Muscle of back (tissue), 13 donors: ENCODE measurements at places on chromosomes 11 and 22. TPM values are rescaled to one million over a fixed set of nuclear protein-coding genes. Genes with fewer than 3 reads are reported as not detected.
A peak's percentile ranks its signal among the peaks of the same experiment; 100 is the strongest.

DNA sequence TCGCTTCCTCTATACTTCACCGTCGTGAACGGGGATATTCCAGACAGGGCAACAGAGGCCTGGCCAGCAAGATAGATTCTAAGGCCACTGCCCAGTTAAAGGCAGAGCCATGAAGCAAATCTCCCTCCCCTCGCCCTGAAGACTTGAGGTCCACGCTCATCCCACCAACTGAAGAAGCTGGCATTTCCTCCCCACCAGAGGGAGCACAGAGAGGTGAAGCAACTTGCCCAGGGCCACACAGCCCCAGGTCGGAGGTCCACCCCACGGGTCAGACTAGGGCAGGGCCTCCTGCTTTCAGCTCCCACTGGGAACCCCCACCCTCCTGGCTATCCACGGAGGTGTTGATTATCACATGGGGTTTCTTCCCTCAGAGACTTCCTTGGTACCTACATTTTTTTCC lies 27.4 kb downstream of the MN1 start:
- no peak for DNase-seq

- peak; percentile 96 for DNase-seq
Measured at GRCh38 chr11:57427727-57428082, 784 bp upstream of the SLC43A3 start.

DNA sequence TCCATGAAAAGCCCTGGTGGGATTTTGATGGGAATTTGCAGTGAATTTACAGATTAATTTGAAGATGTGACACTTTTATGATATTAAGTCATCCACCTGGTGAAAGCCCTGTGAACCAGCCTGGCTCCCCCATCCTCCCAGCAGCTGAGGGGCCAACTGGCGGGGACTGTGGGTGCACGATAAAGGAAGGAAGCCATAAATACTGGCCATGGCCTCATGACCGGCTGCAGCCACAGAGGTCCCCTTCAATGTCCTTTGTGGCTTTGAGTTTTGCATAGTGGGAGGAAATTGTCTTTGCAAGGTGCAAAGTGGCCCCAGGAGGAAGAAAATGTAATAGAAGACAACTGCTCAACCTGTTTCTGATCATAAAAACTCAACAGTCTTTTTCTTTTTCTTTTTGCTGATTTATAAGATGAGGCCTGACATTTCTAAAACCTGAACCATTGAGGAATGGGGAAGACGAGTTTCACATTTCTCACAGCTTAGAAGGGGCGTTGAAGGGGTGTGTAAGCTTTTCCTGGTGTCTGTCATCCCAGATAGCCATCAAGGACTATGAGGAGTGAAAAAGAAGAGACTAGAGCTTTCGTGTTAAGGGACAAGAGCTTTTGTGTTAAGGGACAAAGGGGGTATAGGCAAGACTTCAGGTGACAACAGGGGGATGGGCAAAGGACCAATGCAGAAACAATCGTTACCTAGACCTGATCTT lies 6.3 kb upstream of the NDUFV1 start:
- no peak for DNase-seq

DNA sequence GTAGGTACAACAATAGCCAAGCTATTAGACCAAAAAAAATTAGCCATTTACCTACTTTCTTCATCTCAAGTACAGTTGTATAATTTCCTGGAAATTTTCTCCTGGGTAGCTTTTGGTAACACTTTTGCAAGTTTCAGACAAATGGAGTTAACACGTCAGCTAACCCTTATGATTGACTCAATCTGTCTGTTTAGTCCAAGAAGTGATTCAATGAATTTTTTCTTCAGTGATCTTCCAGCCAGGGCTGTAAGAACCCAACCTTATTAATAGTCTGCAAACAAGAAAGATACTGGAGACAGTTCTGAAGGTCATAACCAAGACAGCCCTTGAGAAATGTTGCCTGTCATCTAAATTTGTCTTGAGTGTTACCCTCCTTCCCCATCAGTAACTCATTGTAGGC lies 30.1 kb upstream of the FIBIN start:
- no peak for DNase-seq

The POLD3 gene
- 20.8 TPM for polyA plus RNA-seq

DNA sequence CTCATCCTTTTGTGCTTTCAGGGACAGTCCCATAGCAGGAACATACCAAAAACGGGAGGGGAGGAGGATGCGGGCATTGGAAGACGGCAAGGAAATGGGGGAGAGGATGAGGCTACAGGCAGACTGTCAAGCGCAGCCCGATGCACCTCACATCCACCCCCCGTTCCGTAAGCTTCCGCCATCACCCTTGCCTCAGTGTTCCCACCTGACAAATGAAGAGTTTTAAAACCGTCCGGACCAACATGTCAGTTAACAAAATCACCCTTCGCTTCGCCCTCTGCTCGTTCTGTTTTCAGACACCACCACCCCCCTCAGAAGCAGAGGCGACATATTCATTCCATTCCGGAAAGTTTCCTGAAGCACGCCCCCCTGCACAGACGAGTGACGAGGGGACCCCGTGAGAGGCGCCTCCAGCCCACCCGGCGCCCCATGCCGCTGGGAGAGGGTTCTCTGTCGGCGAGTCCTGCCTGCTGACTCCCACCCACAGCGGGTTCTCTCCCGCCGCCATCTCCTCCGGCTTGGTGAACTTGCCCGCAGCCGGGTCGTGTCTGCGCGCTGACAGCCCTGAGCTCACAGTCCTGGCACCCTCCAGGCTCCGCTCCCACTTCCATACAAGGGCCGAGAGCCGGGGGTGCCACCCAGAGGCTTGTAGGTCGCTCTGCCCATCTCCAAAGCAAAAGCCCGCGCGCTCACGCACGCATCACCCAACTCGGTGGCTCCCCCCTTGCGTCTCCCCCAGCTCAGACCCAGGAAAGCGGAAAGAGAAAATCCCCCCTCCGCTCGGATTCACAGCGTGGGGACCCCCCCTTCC lies 1.5 kb downstream of the IGSF9B start:
- no peak for DNase-seq

GRCh38 chr22:48748860-48749554 lies 1078.7 kb downstream of the BRD1 start:
- no peak for DNase-seq

DNA sequence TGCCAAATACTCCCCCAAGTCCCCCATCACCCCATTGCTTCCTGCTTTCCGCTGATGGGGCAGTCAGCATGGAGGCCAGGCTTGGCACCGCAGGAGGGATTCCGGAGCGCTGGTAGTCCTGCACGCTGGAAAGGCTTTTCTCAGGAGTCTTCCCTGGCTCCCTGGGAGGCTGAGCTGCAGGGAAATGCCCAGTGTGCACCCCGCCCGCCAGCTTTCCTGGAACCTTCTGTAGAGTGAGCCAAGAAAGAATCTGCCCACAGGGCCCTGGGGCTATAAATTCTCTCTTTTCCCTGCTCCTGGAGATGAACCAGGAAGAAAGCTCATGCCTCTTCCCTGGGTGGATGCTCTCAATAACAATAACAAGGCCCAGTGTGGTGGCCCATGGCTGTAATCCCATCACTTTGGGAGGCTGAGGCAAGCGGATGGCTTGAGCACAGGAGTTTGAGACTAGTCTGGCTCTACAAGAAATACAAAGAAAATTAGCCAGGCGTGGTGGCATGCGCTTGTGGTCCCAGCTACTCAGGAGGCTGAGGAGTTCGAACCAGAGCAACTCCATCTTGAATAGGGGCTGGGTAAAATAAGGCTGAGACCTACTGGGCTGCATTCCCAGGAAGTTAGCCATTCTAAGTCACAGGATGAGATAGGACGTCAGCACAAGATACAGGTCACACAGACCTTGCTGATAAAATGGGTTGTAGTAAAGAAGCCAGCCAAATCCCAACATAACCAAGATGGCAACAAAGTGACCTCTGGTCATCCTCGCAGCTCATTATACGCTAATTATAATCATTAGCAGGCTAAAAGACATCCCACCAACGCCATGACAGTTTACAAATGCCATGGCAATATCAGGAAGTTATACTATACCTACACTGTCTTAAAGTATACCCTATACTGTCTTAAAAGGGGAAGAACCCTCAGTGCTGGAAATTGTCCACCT lies 46.4 kb upstream of the FTH1 start:
- no peak for DNase-seq

The GDPD4 gene
- polyA plus RNA-seq = not detected

The KLHL35 gene
- polyA plus RNA-seq = 4.1 TPM

The IZUMO1R gene
- polyA plus RNA-seq = not detected

- peak; percentile 77 for DNase-seq
Measured at GRCh38 chr22:39316440-39317083, 2.9 kb downstream of the RPL3 start.

- no peak for DNase-seq
Measured at GRCh38 chr22:47191671-47192650, 429.5 kb downstream of the TBC1D22A start.

GRCh38 chr11:7208391-7208790 lies 43.3 kb upstream of the SYT9 start:
- DNase-seq = no peak

The SLC37A2 gene
- polyA plus RNA-seq = 2.8 TPM

GRCh38 chr11:33521384-33521783 lies 179.2 kb downstream of the C11orf91 start:
- DNase-seq = no peak

GRCh38 chr11:72815110-72815618 lies 953 bp downstream of the ATG16L2 start:
- DNase-seq = no peak

The CSF2RB gene
- 2.5 TPM for polyA plus RNA-seq

DNA sequence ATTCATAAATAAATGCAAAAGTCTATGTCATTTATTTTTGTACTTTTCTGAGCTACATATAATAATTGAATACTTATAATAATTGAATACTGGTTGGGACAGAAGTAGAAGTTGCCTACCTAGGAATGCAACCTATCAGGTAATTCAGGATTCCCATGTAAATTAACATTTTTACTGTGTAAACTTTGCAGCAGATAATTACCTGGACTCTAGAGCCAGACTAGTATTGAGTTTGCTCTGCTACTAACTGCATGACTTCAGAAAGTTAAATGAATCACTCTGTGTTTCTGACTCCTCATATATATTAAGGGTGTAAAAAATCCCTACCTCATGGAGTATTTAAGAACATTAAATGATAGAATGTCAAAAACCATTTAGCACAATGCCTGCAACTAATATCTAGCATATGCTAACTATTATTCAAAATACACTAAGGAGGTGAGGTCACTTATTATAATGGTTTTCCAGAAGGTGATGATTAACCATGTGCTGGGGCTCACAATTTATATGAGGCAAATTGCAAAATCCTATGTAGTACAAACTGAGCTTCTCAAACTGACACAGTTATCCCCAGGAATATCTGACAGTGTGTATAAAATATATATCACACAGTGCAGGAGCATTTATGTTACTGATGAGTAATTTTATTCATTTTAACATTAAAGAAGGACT lies 138.1 kb upstream of the ANO3 start:
- peak; percentile 77 for DNase-seq

- no peak for DNase-seq
Measured at GRCh38 chr11:35146074-35146521, 7.1 kb downstream of the CD44 start.

DNA sequence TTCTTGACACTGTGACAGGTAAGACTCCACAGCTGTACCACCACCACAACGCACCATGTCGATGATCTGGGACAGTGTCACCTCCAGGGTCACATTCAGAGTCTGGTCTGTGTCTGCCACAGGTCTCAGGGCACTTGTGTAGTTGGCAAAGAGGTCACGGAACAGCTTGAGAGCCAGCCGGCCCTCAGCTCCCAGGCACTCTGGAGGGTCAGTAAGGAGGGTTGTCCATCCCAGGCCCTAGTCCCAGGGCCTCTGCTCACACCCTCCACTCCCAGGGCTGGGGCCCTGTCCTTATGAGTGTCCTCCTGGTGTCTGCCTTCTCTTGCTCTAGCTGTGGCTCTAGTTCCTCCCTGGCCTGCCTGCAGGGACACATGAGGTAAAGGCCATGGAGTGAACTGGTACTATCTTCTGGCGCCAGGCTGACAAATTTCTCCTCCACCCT lies 1.4 kb downstream of the CHRNA10 start:
- DNase-seq = no peak

- DNase-seq = peak; percentile 61
Measured at GRCh38 chr11:116224154-116224888, 548.5 kb downstream of the BUD13 start.

The PLAAT5 gene
- 4.1 TPM for polyA plus RNA-seq

GRCh38 chr11:65424205-65425104 lies 1.9 kb downstream of the NEAT1 start:
- DNase-seq = no peak

- no peak for DNase-seq
Measured at GRCh38 chr11:12626616-12627015, 47.6 kb upstream of the TEAD1 start.

GRCh38 chr11:102733232-102733875 lies 8.6 kb upstream of the MMP8 start:
- peak; percentile 2 for DNase-seq

- peak; percentile 92 for DNase-seq
Measured at GRCh38 chr11:47004595-47005033, 68.1 kb downstream of the CSTPP1 start.

GRCh38 chr22:49431551-49431950 lies 396.1 kb downstream of the BRD1 start:
- DNase-seq = no peak

DNA sequence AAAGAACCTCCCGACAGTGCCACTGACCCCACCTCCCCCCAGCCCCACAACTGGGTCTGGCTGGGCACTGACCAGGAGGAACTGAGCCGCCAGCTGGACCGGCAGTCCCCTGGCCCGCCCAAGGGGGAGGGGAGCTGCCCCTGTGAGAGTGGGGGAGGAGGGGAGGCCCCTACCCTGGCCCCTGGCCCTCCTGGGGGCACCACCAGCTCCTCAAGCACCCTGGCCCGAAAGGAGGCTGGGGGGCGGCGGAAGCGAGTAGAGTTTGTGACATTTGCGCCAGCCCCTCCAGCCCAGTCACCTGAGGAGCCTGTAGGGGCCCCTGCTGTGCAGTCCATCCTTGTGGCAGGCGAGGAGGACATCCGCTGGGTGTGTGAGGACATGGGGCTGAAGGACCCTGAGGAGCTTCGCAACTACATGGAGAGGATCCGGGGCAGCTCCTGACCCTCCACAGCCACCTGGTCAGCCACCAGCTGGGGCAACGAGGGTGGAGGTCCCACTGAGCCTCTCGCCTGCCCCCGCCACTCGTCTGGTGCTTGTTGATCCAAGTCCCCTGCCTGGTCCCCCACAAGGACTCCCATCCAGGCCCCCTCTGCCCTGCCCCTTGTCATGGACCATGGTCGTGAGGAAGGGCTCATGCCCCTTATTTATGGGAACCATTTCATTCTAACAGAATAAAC lies 12.3 kb downstream of the TMEM132A start:
- no peak for DNase-seq

The KIAA1671 gene
- polyA plus RNA-seq = 18.9 TPM

- no peak for DNase-seq
Measured at GRCh38 chr11:119089319-119089718, 4.6 kb downstream of the HMBS start.

The TBX1 gene
- 10.0 TPM for polyA plus RNA-seq

DNA sequence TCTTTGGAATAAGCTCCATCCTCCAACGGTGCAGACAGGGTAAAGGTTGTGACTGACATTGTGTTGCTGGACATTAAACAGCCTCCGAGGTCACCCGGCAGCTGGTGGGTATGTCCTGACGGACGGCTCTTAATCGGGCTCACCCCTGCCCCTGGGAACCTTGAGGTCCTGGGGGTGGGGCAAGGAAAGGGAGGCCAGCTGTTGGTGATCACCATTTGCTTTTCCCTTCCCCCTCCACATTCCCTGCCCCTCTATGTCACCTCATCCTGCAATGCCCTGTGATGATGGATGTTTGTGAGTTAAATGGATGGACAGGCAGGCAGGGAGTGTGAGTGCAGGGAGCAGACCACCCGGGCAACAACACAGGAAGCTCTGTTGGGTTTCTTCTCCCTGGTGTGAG lies 26.3 kb downstream of the APLNR start:
- no peak for DNase-seq

- no peak for DNase-seq
Measured at GRCh38 chr22:25361899-25362214, 142.4 kb downstream of the CRYBB2 start.
